ENCODE measurements at places on chromosomes 12 and 14.

- DNase-seq = no peak
These were observed 11.7 kb upstream of the RNASE10 start for GRCh38 chr14:20493634-20494033.

DNA sequence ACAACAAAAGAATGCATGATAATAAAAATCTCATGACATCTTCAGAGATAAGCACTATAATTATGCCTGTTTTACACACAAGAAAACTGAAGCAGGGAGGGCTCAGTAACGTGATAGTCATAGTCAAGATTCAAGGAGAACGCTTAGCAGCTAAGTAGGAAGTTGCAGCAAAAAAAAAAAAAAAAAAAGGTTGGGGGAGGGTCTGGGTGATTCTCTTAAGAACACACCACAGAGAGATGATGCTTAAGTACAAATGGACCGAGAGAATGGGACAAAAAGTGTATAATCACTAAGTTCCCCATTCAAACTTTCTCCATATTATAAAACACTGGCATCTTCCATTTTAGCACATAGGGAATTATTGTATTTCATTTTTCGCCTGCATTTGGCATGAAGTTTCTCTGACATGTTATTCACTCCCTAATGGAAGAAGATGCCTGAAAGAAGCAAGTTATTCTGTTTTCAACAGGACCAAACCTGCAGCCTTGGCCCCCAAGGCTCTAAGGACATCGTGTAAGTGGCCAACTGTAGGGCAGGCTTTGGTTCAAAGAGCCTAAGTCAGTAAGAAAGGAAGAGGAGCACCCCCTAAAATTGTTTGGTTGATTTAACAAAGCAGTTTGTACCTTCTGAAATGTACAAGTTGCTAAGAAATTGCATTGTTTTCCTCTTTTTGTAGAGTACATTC is 142.9 kb upstream of the TMPO start:
- DNase-seq = no peak

DNA sequence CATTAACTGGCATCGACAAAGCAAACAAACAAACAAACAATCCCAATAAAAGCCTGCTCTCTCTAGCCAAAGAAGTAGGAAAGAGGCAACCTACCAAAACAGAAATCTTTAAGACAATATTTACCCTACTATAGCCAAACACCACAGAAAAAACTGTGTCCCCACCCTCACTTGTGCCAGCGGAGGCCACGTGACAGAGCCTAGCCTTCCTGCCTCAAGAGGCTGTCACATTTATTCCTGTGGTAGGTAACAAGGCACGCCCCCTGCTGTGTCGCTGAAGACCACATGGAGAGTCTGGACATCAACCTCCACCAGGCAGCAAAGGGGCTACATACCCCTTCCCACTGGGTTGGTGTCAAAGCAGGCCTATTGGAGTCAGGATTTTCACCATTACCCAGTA is 148.1 kb downstream of the LMNTD1 start:
- DNase-seq = no peak

DNA sequence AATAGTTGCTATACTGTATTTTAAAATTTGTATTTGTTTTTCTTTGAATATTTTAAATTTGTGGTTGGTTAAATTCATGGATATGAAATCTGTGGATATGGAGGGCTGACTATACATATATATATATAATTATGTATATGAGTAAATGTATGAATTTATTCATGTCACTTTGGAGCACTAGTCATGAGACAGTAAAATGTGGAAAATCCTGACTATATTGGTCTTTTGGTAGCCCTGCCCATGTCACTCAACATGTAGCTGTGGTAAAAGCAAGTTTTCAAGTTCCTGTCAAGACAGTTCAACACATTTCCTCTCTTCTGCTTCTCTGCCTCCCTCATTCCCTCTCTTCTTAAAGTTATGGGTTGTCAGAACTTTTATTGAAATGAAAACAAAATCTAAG is 17.3 kb upstream of the C12orf71 start:
- DNase-seq = no peak

GRCh38 chr14:33808187-33808586 is 142.7 kb downstream of the EGLN3 start:
- no peak for DNase-seq

DNA sequence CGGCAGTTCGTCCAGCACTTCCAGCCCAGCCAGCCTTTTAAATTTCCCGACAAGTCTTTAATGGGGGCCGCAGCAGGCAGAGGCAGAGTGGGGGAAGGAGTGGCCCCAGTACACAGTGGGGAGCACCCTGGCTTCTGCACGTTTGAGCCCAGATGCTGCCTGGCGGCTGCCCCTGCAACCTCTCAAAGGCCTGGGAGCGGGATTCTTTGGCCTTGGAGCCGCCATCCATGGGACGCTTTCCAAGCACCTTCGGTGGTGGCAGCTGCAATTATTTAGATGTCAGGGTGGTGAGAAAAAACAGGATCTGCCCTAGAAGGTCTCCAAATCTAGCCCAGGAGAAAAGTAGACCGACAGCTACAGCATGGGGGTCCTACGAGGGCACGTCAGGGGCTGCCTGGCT is 46.0 kb downstream of the FAM222A start:
- peak; percentile 44 for DNase-seq

- no peak for DNase-seq
These were observed 35.8 kb downstream of the SENP1 start for GRCh38 chr12:48070033-48070432.

DNA sequence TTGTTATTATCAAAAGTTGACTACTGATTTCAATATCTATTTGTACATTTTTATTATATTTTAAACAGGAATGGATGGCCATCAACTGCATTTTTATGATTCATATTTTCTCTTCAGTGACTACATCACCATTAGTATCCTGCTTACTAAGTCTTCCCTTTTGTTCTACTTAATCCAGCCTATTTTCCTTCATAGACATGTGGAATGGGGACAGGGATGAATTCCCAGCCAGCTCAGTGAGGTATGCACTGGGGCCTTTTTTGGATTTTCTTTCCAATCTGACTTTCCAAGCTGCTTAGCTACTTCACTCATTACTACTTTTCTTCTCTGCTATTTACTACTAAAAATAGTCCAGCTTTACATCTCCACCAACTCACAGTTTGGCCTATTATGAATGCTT is 38.4 kb downstream of the AKAP6 start:
- no peak for DNase-seq

Data from ecto neural progenitor cell (in vitro differentiated cells).